Activated CD8-positive, alpha-beta memory T cell treated with anti-CD3 and anti-CD28 coated beads, Interleukin-2, amount 10 ng/mL, durations not matched to agents 7 days and 5 days (primary cell): ENCODE measurements at places on chromosomes 6 and 20. TPM values are rescaled to one million over a fixed set of nuclear protein-coding genes. Genes with fewer than 3 reads are reported as not detected.

Gene SMIM26
- 49.1 TPM for total RNA-seq

Gene PTGIS
- total RNA-seq, result 15.1 TPM

DNA sequence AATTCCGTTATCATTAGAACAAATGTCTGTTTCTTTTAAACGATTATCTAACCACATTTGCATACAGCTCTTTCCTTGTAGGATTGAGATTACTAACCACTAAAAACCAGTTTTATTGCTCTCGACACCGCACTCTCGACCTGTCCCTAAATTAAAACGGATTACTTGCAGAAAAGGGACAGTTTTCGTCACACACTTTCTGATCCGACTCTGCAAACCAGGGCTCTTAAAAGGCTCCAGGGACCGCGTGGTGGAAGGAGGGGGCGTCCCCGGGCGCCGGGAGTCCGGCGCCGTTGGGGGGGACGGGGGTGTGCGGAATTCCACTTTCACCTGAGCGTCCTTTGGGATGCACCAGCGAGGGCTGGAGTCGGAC lies 731 bp downstream of the MAK start:
- peak; percentile 46 for DNase-seq

DNA sequence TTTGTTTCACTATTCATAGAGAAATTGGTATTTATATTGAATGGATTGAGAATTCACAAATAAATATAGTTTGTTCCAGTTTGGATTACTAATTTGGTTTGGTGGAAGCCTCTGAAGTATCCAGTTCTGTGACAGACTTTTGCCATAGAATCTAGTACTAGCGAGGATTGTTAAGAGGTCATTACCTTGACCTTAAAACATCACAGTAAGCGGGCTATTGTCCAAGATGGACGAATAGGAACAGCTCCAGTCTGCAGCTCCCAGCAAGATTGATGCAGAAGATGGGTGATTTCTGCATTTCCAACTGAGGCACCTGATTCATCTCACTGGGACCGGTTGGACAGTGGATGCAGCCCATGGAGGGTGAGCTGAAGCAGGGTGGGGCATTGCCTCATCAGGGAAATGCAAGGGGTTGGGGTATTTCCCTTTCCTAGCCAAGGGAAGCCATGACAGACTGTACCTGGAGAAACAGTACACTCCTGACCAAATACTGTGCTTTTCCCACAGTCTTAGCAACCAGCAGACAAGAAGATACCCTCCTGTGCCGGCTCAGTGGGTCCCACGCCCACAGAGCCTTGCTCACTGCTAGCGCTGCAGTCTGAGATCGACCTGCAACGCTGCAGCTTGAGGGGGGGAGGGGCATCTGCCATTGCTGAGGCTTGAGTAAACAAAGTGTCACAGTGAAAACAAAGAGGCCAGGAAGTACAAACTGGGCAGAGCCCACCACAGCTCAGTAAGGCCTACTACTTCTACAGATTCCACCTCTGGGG lies 66.4 kb upstream of the NEDD9 start:
- DNase-seq, result peak; percentile 59

- no peak for DNase-seq
Measured at GRCh38 chr6:46175976-46176375, 5.2 kb upstream of the ENPP5 start.

GRCh38 chr6:143146186-143146851 lies 85.6 kb downstream of the AIG1 start:
- DNase-seq, result no peak

- DNase-seq, result no peak
Measured at GRCh38 chr6:119890470-119890869, 540.9 kb upstream of the MAN1A1 start.
